ENCODE measurements at places on chromosomes 3 and 15.

- DNase-seq, result peak; percentile 86
Measured at GRCh38 chr3:58217209-58217811, 6.5 kb upstream of the DNASE1L3 start.

DNA sequence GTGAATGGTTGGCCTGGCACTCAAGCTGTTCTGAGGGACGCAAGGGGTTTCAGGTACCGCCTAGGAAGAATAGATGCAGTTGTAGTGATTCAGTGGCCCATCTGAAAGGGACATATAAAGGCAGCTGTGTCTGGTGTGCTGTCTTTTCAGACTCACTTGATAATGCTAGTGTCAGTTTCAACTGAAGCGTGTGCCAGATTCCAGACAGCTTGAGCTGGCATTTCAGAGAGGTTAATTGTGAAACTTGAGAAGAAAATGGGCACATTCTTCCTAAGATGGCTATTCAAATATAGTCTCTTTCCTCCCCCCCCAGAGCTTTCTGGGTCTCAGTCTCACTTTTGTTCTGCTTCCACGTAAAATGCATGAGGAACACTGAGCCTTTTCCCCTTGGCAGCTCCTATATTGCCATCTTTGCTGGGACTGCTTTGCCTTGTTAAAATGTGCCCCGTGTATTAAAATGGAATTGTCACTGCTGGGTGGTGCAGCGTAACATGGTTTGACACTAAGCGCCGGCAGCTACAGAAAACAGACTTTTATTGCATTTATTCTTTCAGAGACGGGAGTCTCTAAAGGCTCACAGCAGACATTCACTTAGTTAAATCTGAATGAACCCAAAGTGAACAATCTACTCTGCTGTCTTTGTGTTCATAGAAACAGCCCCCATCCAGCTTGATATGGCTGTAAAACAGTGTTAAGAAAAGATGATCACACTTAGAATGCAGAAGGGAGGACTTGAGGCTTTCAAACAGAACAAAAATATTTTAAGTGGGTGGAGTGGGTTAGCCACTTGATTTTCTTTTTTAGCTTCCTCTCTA, 478.7 kb downstream of the RBMS3 start:
- DNase-seq, result peak; percentile 30

DNA sequence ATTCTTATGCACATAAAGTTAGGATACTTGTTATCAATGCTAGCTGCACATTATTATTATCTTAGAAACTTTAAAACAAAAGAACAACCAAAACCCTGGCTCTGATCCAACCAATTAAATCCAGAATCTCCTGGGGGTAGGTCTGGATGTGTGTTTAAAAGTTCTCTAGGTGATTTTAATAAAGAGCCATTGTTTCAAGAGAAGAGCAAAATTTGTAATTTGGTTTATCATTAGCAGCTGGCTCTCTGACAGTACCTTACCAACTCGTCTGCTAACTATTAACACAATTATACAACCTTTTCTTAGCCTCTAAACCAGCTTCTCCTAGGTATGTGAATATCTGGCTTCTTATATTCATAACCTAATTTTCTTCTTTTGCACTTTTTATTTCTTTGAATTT, 68.9 kb downstream of the IFT80 start:
- no peak for DNase-seq

DNA sequence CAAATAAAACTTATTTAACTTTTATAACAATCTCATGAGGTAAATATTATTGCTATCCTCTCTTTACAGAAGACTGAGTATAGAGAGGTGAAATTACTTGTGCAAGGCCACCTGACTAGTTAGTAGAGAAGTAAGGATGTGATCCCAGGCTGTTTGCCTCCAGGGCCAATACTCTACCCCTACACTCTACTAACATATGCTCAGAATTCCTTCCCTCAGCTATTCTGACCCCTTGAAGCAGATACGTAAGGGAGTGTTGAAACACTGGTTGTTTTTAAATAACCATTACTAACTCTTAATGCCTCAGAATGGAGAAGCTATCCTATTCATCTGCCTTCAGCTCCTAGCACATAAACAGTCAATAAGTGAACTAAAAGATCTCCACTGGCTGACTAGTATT, 24.1 kb downstream of the CSTA start:
- no peak for DNase-seq

GRCh38 chr3:72982609-72983366, 13.8 kb upstream of the PPP4R2 start:
- no peak for DNase-seq

GRCh38 chr3:12405432-12406272, 78.6 kb upstream of the TSEN2 start:
- peak; percentile 98 for DNase-seq

DNA sequence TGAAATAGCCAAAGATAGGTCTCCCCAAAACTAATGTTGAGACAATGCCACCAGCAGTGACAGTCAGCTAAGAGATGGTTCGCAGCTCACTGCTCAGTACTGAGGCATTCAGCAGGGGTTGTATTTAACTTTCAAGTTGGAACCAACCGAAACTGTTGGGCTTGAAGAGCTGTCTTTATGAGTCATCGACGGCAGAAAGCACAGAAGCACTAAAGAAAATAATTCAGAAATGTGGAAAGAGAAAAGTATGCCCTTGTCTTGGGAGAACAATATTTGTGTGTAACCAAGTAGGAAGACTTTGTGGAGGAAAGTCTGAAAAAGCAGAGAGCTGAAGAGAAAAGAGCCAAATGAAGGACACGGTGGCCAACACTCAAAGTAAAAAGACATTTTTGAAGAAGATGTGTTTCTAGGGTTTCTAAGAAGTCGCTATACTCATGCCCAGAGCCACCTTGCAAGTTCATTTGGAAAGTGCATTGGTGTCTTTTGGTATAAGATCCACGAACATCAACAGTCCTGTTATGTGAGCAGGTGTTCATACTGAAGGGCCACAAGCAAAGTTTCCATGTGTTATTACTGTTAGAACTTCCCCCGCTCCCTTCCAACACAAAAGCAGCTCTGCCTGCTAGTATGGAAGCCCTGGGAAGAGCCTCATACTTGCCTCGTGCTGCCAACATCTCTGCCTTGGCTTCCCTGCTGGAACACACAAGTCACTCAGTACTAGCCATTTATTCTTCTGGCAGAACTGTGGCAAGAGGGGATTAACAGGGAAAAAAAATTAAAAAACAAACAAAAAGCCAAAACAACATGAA, 4.1 kb upstream of the RARB start:
- no peak for DNase-seq

- DNase-seq, result no peak
Measured at GRCh38 chr15:68061171-68061570, 7.1 kb downstream of the PIAS1 start.

GRCh38 chr3:124829819-124830554, 57.2 kb downstream of the ITGB5 start:
- DNase-seq, result no peak

DNA sequence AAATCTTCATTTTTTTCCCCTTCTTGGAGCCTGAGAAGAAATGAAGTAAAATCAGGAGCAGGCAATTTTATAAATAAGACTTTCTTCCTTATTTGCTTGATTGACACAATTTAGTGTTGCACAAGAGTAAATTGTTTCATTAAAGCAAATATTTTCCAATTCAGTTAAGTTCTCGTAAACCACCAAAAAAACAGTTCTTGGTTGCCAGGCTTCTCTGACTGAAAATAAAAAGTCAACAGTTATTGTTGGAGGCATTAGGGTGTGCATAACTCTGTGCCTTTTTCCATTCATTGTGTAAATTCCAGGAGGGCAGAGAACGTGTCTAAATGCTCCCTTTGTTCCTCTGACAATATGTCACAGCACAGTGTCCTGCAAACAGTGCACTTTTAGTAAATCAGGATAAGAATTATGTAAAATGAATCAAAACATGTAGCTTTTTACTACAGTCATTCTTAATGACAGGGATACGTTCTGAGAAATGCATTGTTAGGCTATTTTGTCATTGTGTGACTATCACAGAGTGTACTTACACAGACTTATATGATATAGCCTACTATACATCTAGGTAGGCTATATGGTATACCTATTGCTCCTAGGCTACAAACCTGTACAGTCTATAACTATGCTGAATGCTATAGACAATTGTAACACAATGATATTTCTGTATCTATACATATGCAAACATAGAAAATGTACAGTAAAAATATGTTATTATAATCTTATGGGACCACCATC, at the start of gene CP:
TSS of gene CP (minus strand) at position 47 of the 735 bp plus-strand sequence. CDS start at position 10, 37 bp downstream.
- DNase-seq, result no peak

DNA sequence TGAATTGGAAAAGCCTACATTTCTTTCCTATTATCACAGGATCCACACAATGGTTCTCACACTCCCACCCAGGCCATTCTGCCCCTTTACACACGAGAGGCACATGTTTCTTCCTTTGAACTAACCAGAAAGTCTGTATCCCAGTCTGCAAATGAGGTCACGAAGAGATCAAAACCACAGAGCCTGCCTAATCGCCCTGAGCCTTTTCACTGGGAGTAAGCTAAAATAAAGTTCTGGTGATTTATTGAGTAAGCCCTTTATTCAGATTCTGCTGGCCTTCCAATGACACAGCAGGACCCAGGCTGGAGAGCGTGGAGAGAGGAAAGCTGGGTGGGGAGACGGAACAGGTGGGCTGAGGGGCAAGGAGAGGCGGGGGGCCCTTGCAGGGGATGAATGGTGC, 78.7 kb downstream of the ATP1B3 start:
- DNase-seq, result no peak

- DNase-seq, result no peak
Measured at GRCh38 chr3:4731543-4732111, 238.5 kb downstream of the ITPR1 start.

- DNase-seq, result peak; percentile 48
Measured at GRCh38 chr3:33578325-33579177, 138.3 kb upstream of the UBP1 start.

GRCh38 chr3:65787340-65787739, 251.4 kb downstream of the MAGI1 start:
- no peak for DNase-seq

- no peak for DNase-seq
Measured at GRCh38 chr3:127760791-127761440, 61.4 kb downstream of the MGLL start.

- DNase-seq, result peak; percentile 61
Measured at GRCh38 chr3:11944052-11944673, 60.0 kb upstream of the SYN2 start.

GRCh38 chr3:49750056-49750455, 26.3 kb upstream of the GMPPB start:
- no peak for DNase-seq

DNA sequence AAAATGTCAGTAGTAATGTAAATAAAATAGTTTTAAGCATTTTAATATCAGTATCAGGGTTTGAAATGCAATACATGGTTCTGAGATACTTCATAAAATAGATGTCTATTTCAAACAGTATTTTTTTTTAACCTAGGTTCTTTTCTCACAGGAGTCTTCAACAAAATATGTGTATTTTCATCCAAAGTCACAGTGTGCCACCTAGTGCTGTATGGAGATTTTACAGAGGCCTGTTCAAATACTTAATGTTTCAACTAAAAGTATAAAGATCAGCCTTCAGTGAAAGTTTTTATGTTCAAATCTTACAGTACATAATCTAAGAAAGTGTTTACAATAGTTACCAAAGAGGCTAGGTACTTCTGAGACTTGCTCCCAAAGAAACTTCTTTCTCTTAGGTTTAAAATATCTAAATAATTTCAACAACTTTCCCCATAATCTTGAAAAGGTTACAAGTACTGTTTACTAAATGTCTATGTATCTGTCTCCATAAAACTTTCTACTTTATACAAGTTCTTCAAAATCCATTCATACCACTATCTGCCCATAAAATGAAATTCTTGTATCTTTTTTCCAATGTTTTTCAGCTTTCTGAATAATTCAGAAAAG, 38.3 kb downstream of the SCAPER start:
- peak; percentile 65 for DNase-seq

DNA sequence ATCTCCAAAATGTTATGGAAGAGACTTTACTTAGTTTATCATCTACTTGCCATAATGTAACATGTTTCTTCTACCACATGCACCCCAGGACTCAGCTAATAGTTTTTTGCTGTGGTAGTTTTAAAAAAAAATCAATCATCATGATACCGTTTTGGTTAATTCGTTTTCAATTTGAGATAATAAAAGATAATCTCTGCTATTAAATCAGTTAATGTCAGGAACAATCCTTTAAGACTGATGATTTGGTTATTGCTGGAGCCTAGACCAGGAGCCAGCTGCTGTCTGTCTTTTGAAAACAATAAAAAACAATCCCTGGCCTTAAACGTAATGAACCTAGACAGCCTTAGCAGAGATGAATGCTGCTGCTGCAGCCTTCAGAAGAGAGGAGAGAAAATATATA, 403.7 kb downstream of the OXSM start:
- no peak for DNase-seq

- DNase-seq, result peak; percentile 68
Measured at GRCh38 chr3:32457971-32458471, 44.6 kb downstream of the CMTM6 start.

GRCh38 chr15:82832601-82833361, 23.4 kb downstream of the WHAMM start:
- peak; percentile 76 for DNase-seq

DNA sequence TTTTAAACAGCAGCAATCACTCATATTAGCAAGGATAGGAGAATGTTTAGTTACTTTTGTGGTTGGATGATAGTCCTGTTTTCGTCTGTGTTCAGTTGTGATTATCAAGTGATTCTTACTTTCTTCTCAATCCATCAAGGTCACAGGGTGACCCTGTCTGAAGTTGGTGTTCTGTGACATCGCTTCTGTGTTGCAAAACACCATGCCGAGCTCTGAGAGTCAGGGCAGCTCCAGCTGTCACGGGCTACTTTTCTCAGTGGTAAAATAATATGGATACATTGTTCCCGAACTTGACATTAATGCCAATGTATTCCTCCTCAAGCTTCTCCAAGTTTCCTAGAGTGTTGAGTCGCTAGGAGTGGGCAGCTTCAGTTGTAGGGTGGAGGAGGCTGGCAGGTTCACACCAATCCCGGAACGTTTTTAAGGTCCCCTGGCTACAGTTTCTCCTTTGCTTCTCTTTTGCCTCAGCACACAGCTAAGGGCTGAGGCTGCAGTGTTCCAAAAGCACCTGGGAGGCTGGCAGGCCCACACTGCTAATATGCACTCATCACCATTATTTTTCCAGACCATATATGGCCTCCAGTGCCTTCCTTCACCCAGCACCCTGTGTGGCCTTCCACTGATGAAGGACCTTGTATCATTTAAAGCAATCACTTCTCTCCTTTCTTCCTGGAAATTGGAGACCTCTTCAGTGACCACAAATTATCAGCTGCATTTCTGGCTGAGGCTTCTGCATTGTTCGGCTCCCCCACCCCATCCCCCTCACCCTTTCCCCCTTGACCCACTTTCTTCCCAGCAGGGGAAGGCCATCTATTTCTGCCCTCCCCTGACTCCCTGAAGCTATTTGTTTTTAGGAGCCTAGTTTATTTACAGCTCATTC, 25.8 kb downstream of the COLQ start:
- no peak for DNase-seq

Data from dermis blood vessel endothelial cell (primary cell).